ENCODE measurements at places on chromosomes 6 and 20. TPM values are rescaled to one million over a fixed set of nuclear protein-coding genes. Genes with fewer than 3 reads are reported as not detected.

- no peaks in the 10 kb centered on the region for H3K36me3 ChIP-seq
- no peak overlapping the region for H3K27ac ChIP-seq
- H3K4me1 ChIP-seq, result no peaks in the 10 kb centered on the region
- no peak overlapping the region for H3K4me3 ChIP-seq
- H3K27me3 ChIP-seq, result peaks cover 63% of the 10 kb centered on the region
Observed at GRCh38 chr20:44034451-44034850, 119.8 kb downstream of the TOX2 start.

DNA sequence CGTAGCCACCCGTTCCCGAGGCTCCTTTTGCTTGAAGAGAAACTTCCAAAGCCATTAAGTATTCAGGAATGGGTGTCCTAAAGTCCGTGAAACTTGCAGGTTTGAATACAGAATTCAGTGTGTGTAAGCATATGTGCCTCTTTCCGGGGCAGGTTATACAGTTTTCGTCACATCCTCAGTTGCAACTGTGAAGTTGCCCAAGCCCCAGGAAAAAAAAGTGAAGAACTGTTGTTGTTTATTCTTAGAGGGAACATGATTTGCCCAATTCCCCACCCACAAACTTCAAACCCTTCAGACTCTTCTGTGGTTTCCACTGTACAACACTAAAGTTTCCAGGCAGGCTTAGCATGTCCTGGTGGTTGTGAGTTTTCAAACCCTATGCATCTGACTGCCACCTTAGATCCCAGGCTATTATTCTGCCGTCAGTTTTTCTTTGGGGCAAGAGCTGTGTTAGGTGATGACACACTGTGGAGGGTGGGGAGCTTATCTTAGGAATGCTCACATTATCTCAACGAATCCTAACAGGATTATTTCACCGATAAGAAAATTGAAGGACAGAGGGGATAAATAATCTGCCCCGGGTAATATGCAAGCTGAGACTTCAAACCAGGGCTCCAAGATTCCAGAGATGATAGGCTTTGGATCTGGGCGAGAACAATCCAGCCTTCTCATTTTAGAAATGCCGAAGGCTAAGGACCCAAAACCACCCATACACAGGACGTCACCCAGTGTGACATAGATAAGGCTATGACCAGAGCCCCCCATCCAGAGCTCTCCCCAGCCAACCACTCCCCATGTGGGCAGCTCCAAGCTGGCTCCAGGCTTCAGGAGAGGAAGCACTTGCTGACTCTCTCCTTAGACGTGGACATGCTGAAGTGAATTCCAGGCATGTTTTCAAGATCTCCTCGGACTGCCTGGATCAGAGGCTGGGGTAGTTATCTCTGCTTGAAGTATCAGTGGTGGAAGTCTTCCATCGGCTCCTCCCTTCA lies 81.7 kb upstream of the AFDN start:
- H3K4me1 ChIP-seq, result no peaks in the 10 kb centered on the region
- no peak overlapping the region for H3K4me3 ChIP-seq
- H3K27me3 ChIP-seq, result peaks cover 29% of the 10 kb centered on the region
- H3K27ac ChIP-seq, result no peak overlapping the region

- no peak for DNase-seq
- H3K36me3 ChIP-seq, result no peaks in the 10 kb centered on the region
- H3K27ac ChIP-seq, result no peak overlapping the region
- peaks cover 37% of the 10 kb centered on the region for H3K4me1 ChIP-seq
- H3K4me3 ChIP-seq, result no peak overlapping the region
Observed at GRCh38 chr6:27888566-27888965, 23.6 kb downstream of the OR2B2 start.

DNA sequence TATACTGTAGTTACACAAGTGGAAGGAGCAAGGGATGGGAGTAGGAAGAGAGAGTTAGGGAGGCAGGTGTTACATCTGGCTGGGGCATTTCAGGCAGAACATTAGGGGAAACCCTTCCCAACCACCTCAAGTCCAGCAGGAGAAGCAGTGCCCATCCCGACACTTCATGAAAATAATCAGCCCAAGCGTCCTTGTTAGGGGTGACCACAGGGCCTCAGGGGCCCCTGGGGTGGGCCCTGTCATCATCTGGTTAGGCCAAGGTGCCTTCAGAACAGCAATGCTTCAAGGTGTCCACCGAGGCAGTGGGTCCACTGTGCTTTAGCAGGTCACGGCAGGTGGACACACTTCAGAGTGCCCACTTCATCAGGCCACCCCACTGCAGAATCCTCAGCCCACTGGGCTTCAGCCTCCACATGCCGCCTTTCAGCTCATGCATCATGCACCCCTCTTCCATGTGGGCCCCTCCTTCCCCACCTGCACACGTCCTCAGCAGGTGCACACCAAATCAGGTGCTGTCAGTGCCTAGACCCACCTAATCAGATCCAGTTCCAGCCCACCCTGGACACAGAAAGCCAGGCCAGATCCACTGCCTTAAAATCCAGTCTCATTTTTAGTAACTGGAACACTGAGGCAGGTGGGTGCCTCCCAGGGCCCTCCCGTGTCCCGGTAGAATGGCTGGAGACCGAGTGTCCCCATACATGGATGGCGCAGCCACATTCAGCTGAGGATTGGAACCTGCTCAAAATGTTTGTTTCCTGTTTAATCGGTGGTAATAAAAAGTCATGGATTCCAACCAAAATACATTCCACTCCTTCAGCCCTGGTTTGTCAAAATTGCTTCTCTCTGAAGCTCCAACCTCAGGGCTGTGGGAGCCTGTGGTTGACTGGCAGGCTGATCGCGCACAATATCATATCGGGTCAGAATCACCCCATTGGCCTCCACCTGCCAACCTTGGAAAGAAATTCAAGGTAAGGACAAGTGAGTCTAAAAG lies 99.5 kb downstream of the ANKRD60 start:
- DNase-seq, result peak; percentile 71
- H3K27ac ChIP-seq, result no peak overlapping the region

DNA sequence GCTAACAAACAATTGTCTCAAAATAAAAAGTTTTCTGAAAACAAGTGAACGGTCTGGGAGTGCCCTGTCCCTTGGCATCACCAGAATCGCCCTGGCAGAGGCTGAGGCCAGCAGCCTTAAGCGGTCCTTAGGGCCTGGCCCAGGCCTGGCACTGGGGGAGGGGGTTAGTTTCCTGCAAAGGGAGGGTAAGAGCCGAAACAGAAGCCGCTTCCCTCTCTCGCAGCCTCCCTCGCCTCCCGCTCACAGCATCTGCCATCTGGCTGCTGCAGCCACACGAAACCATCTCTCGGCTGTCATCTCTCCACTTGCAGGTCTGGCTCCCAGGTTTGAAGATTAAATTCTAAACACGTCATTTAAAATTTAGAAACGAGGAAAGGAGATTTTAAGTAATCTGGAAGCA lies 31.5 kb downstream of the PMEPA1 start:
- H3K36me3 ChIP-seq, result peaks cover 3% of the 10 kb centered on the region
- H3K27ac ChIP-seq, result no peak overlapping the region
- no peak for DNase-seq
- H3K27me3 ChIP-seq, result no peaks in the 10 kb centered on the region

DNA sequence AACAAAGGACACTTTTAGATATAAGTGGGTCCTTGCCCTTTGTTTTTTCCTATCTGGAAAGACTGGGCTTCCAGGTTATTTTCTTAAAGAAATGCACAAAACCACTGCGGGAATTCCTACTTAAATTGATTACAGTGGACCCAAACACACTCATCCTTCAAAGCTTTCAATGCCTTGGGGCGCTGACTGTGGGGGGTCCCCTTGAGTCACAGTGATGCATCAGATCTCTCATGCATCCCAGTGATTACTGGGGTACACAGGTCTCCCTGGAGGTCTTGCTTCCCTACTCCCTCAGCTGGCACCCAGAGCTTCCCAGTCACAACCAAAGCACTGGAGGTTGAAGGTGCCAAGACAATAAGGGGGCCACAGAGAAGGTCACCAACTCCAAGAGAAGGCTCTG lies 20.7 kb downstream of the ABHD12 start:
- H3K27ac ChIP-seq, result no peak overlapping the region
- H3K4me1 ChIP-seq, result no peaks in the 10 kb centered on the region
- peaks cover 9% of the 10 kb centered on the region for H3K36me3 ChIP-seq
- H3K4me3 ChIP-seq, result no peak overlapping the region
- no peak for DNase-seq
- H3K27me3 ChIP-seq, result no peaks in the 10 kb centered on the region

GRCh38 chr20:58716476-58717277 lies 24.1 kb downstream of the NPEPL1 start:
- peaks cover 9% of the 10 kb centered on the region for H3K27me3 ChIP-seq
- H3K4me3 ChIP-seq, result no peak overlapping the region
- DNase-seq, result peak; percentile 80
- no peaks in the 10 kb centered on the region for H3K4me1 ChIP-seq

DNA sequence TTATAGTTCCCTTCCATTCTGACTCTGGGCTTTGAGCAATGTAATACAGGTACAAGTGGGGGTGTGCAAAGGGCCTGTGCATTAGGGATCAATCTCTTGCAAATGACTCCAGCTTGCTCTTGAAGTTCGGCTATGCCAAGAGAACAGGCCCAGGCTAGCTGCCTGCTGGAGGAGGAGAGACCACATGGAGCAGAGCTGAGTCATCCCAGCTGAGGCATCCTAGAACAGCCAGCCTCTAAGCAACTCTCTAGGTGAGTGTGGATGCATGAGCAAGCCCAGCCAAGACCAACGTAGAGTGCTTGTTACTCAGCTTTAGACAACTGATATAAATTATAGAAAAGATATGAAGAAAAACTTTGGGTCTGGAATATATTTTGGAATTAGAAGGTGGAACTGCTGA lies 47.6 kb upstream of the RBM24 start:
- peaks cover 10% of the 10 kb centered on the region for H3K4me1 ChIP-seq
- no peaks in the 10 kb centered on the region for H3K27me3 ChIP-seq
- H3K27ac ChIP-seq, result no peak overlapping the region
- no peak for DNase-seq
- no peaks in the 10 kb centered on the region for H3K36me3 ChIP-seq

- peaks cover 12% of the 10 kb centered on the region for H3K4me1 ChIP-seq
- H3K27ac ChIP-seq, result peak within 1 kb of the TSS; percentile 60
- no peaks in the 10 kb centered on the region for H3K36me3 ChIP-seq
- peaks cover 2% of the 10 kb centered on the region for H3K27me3 ChIP-seq
- peak; percentile 87 for DNase-seq
- H3K4me3 ChIP-seq, result peak within 1 kb of the TSS; percentile 84
Observed at GRCh38 chr6:125153391-125154117, at the start of gene TPD52L1. TPD52L1 (plus strand) TSS chr6:125153773; CDS start chr6:125153952, 179 bp downstream.

- no peaks in the 10 kb centered on the region for H3K4me1 ChIP-seq
- no peak overlapping the region for H3K27ac ChIP-seq
- H3K36me3 ChIP-seq, result no peaks in the 10 kb centered on the region
- DNase-seq, result no peak
- no peaks in the 10 kb centered on the region for H3K27me3 ChIP-seq
- H3K4me3 ChIP-seq, result no peak overlapping the region
Observed at GRCh38 chr20:19403549-19403948, 191.1 kb downstream of the SLC24A3 start.

GRCh38 chr6:170232186-170233002 lies 58.5 kb downstream of the DLL1 start:
- H3K27me3 ChIP-seq, result peaks cover 18% of the 10 kb centered on the region
- DNase-seq, result no peak
- peaks cover 1% of the 10 kb centered on the region for H3K4me1 ChIP-seq
- no peaks in the 10 kb centered on the region for H3K36me3 ChIP-seq

DNA sequence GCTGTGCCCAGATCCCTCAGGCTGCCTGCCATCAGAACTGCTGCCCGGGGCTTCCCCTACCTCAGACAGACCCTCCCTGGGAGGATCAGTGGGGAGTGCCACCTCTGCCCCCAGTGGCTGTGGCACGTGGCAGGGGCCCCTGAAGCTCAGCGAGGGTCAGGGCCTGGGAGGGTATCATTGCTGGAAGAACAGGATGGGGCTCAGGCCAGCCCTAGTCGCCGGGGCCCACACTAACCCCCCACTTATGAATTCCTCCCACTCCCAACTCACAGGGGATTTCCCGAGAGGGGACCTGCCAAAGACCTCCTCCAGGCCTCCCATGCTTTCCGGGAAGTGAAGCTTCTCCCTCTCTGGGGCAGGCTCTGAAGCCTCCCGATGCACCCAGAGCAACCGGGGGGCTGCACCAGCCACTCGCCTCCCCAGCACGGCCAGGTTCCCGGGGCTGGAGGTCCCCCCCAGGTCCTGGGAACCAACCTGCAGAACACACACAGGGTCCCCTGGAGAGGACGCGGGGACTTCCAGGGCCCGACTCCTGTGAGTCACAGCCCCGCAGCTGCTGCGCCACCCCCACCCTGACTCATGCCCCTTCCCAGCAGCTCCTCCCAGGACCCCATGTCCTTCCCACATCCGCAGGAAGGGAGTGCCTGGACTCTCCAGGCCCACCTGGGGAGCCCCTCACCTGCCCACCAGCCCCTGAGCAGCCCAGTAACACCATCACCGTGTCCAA lies 2.5 kb downstream of the TNFRSF6B start:
- no peak for DNase-seq
- H3K4me3 ChIP-seq, result no peak overlapping the region
- peak overlapping the region; percentile 82 for H3K27ac ChIP-seq
- no peaks in the 10 kb centered on the region for H3K36me3 ChIP-seq
- peaks cover 28% of the 10 kb centered on the region for H3K4me1 ChIP-seq

DNA sequence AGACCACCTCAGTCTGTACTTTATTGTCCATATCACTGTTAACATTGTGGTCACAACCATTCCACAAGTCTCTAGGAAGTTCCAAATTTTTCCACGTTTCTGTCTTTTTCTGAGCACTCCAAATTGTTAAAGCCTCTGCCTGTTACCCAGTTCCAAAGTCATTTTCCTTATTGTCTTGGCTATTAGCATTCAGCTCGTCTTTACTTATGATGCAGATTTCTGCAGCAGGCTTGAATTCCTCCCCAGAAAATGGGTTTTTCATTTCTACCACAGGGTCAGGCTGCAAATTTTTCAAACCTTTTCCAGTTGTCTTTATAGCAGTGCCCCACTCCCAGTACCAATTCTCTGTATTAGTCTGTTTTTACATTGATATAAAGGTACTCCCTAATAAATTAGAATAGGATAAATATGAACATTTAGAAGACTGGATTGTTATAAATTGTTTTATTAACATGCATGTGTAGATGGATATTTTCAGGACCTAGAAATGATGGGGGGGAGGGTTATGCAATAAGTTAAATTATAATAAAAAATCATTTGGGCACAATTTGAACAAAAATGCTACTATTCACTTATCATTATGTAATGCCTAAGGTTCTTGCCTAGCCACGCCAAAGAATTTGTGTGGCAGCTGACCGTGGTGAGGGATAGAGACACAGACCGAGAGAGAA lies 595.3 kb upstream of the ADGRB3 start:
- H3K4me3 ChIP-seq, result peak overlapping the region; percentile 67
- H3K4me1 ChIP-seq, result peaks cover 12% of the 10 kb centered on the region
- peak overlapping the region; percentile 68 for H3K27ac ChIP-seq
- H3K36me3 ChIP-seq, result no peaks in the 10 kb centered on the region
- no peak for DNase-seq

Gene SOBP
- total RNA-seq, result 7.4 TPM

Gene RBPJL
- total RNA-seq, result not detected

Gene GINS1
- 5.8 TPM for total RNA-seq

Gene PLG
- not detected for total RNA-seq

Gene GCM1
- not detected for total RNA-seq

Gene OXT
- not detected for total RNA-seq

Gene C6orf15
- total RNA-seq, result not detected

Gene SLC22A2
- total RNA-seq, result not detected
